ENCODE measurements at places on chromosomes 1 and 21.

DNA sequence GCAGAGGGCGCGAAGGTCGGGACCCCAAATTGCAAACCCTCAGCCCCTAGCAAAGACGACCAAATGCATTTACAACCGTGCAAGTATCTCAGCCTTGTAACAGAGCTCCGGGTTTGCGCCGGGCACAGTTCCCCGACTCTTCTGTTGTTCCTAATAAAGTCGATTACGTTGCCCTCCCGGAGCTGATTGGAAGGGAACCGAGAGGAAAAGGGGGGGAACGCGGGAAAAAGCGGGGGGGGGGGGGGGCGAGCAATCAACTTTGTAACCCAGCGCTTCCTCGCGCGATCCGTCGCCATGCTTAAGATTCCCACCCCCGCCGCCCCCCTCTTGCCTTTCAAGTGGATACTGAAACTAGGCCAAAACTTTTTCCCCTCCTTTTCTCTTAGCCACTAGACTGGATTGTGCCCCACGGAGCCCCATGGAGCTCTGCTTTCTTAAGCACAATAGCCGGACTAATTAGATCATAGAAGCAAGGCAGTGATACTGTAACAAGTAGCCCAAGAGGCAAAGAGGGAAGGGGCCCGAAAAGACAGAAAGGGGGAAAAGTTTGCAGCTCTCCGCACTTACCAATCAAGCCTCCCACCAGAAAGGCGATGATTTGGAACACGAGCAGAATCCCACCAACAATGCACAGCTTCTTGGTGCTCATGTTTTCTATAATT is 565 bp downstream of the WLS start:
- no peak for DNase-seq

DNA sequence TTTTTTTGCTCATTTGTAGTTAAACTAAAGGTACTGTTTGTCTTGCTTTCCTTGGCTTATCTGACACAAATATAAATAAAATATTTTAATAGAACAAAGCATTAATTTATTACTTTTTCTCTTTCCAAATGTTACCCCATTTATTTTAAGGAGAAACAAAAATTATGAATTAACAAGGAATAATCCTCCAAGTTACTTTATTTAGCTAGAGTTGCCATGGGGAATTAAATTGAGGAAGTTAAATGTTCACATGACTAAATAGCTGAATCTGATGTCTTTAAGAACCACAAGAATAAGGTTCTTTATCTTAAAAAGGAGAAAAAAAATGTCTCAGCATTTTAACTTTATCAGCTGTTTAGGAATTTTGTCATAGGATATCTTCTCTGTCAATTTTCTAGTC is 12.3 kb downstream of the ATG4C start:
- no peak for DNase-seq

GRCh38 chr1:51605961-51606723 is 10.8 kb upstream of the OSBPL9 start:
- no peak for DNase-seq

- DNase-seq, result no peak
Measured at GRCh38 chr1:33030575-33030974, 6.1 kb downstream of the AK2 start.

- no peak for DNase-seq
Measured at GRCh38 chr1:225253173-225253572, 174.7 kb downstream of the LBR start.

DNA sequence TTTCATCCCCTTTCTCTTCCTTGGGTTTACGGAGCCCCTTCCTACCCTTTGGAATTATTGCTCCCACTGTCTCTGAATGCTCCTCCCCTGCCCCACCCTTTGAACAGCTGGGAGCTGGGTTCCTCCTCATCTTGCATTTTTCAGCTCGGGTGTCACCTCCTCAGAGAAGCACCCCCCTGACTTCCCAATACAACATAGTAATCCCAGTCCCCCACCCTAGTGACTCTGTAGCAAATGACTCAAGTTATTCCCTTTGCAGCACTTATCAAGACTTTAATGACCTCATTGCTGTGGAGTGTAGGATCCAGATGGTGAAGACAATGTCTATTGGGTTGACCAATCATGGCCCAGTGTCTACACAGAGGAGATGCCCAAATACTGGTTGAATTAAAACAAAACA is 8.9 kb upstream of the VWA5B1 start:
- no peak for DNase-seq

GRCh38 chr21:39180429-39181019 is 2.7 kb downstream of the PSMG1 start:
- no peak for DNase-seq

GRCh38 chr1:109516872-109517271 is 7.3 kb upstream of the AMIGO1 start:
- DNase-seq, result no peak

DNA sequence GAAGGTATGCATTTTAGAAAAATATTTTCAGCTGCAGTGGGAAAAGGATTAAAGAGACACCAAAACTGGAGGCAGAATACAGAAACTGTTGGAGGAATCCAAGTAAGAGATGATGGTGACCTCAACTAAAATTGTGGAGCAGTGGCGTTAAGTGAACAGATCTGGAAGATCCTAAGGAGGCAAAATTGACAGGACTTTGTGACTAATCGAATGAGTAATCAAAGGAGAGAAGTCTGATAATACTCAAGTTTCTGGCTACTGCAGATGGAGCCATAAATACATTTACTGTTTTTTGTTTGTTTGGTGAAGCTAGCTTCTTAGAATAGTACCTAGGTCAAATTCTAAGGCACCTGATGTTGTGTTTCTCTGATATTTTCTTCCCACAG is 3.1 kb downstream of the CTBS start:
- DNase-seq, result no peak

DNA sequence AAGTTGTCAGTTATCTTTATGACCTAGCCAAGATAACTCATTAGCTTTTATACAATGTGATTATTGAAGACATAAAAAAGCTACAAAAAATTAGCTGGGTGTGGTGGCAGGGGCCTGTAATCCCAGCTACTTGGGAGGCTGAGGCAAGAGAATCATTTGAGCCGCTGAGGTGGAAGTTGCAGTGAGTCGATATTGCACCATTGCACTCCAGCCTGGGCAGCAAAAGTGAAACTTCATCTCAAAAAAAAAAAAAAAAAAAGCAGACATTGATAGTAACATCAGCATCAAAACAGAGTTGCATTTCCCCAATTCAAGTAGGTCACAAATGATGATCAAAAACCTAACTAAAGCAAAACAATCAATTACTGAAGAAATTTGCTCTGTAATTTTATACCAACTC is 191.4 kb downstream of the PTGER3 start:
- DNase-seq, result no peak

GRCh38 chr1:67191668-67192520 is 25.6 kb downstream of the IL23R start:
- no peak for DNase-seq

DNA sequence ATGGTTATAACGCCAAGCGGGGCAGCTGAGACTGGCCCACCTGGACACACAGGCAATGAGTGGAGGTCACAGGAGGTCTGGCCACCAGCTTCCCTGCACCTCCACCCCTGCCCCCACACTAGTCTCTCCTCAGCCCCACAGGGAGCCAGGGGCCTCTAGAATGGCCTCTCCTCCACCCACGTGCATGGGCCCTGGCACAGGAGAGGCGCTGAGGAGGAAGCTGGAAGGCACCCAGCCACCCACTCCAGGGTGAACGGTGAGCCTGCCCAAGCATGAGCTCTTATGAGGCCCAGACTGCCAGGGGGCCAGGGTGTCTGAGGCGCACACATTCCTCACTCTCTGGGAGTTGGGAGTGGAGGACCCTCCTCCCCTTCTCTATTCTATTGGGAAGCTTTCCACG is 22.2 kb downstream of the LRP8 start:
- DNase-seq, result no peak

DNA sequence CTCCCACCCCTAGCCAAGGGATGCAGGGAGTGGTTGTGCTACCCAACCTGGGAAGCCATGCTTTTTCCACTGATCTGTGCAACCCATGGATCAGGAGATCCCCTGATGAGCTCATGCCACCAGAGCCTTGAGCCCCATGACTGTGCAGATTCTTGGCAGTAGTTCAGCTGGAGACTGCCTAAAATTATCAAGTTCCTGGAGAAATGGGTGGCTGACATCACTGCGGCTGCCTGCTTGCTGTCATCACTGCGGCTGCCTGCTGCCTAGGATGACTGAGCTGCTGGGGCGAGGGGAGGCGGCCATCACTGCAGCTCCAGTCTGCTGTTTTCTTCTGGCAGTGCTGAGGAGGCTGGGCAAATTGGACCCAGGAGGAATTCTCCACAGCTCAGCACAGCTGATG is 159.2 kb downstream of the AGBL4 start:
- DNase-seq, result no peak
